ENCODE measurements at places on chromosomes 7 and 10. TPM values are rescaled to one million over a fixed set of nuclear protein-coding genes. Genes with fewer than 3 reads are reported as not detected.

Gene URGCP
- 20.0 TPM for total RNA-seq

Gene LMOD2
- total RNA-seq: not detected

Gene RNLS
- 0.60 TPM for total RNA-seq

Gene OR2A1
- total RNA-seq: not detected

Gene ZNF804B
- total RNA-seq: not detected

Gene TMEM273
- total RNA-seq: 4.8 TPM

Gene RTKN2
- total RNA-seq: under 0.01 TPM

Gene CRYGN
- not detected for total RNA-seq

Gene FAM200A
- total RNA-seq: 3.3 TPM

Gene HMX3
- total RNA-seq: not detected

Gene CTAGE6
- total RNA-seq: 0.20 TPM

Gene ARMS2
- not detected for total RNA-seq
